Aorta (tissue), 5 donors: ENCODE measurements at places on chromosomes 6 and 20. TPM values are rescaled to one million over a fixed set of nuclear protein-coding genes. Genes with fewer than 3 reads are reported as not detected.

The LINC00237 gene
- polyA plus RNA-seq: not detected

DNA sequence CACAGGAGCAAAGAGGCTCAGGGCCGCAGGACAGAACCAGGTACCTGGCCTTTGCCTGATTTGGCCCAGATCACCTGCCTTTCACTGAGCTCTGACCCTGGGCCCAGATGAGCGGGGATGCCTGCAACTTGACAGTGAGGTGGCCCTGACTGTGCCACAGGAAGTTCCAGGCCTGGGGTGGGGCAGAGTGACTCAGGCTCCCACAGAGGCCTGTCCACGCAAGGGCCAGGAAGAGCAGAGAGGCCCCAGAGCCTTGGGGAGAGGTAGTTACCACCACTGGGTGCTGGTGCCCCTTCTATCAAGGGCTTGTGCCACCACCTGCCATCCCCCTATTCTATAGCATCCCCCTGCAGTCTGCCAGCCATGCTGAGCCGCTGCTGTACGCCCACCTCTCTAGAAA, 4.1 kb upstream of the NOL4L start:
- no peak for DNase-seq

DNA sequence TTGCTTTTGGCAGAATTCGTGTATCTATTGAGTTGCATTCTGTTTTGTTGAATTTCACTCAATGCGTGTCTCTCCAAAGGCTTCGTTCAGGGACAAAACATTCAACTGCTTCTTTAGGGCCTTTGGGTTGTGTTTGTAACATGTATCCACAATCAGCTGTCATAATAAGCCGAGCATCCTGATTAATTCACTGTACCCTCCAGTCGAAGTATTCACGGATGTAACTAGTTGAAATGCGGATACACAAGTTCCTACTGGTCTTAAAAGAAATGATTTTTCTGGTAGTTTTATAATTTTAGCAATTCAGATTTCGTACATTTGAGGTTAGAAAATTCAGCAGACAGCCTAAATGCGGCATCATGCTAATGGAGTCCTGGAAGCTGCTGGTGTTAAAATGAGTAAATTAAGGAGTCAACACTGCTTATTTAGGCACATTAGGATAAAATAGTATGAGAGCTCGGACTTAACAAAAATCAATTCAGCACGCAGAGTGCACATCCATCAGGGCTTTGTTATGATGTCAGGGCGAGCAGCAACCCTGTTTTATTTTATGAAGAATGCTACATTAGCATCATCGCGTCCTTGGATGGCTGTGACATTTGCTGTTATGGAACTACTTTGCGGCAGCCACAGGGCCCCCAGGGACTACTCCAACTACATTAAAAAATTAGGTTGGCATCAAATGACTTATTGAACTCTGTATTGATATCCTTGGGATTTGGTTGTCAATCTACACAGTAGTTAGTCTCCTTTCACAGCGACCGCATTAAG, 489.3 kb upstream of the FLRT3 start:
- DNase-seq: no peak

DNA sequence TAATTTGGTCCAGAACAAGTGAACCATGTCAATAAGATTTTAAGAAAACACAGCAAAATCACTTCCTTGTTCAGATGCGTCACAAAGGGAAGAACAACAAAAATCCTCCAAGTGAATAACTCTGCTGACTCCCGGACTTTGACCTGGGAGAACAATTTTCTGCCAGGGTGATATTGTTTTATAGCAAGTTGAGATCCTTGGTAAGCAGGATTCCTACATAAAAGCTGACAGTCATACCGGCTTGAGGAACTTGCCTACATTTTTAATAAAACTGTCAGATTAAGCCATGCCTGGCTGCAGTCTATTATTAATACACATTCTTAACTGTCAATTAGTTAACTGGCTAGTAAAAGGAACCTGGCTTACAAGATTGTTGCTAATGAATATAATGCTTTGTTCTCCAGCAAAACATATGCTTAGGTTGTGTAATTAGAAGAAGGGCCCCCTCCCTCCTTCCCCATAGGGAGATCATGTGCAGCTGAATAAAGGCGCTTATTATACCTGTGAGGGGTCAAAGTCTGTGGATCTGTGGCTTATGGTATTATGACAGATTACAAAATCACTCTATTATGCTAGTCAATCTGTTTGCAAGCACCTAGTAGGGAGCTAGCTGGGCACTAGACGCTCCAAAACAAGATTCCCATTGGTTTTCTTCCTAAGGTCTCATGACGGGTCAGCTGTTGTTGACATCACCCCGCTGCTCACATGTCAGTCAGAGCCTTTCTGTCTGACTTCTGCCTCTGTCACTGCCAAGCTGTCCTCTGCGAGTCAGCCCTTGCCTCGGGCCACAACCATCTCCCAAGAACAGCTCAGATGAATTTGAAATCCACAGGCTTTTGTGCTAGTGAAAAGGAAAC, 44.6 kb upstream of the SEC63 start:
- no peak for DNase-seq

GRCh38 chr6:19289457-19289856, 547.7 kb upstream of the ID4 start:
- DNase-seq: no peak

DNA sequence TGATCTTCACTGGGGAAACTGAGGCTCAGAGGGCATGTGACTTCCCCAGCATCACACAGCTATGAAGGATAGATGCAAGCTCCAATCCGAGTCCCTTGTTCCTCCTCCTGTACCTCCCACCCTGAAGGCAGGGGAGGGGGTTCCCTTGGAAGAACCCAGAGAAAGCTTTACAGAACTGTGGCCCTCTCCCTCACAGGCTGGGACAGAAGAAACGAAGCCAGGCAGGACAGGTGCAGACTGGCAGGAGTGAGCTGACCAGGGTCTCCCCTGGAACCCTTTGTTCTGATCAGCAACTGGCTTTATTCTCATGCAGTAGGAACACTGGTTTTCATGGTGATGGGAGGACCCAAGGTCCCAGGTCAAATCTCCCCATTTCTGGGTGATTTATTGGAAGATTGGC, 90.2 kb downstream of the TMEM242 start:
- DNase-seq: no peak

The ZBP1 gene
- 0.50 TPM for polyA plus RNA-seq

GRCh38 chr6:47740714-47741113, 41.1 kb upstream of the OPN5 start:
- no peak for DNase-seq

DNA sequence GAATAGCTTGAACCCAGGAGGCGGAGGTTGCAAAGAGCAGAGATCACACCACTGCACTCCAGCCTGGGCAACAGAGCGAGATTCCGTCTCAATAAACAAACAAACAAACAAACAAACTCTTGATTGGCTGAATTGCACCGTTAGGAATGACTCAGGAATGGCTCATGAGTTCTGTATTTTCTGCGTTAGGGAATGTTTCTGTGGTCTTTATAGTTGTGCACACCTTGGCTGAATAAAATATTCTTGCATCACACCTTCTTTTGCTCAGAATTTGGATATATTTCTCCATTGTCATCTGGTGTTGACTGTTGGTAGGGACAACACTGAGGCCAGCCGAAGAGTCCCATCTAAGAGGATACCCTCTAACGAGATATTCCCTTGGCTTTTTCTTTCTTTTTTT, 19.6 kb upstream of the PI16 start:
- no peak for DNase-seq

DNA sequence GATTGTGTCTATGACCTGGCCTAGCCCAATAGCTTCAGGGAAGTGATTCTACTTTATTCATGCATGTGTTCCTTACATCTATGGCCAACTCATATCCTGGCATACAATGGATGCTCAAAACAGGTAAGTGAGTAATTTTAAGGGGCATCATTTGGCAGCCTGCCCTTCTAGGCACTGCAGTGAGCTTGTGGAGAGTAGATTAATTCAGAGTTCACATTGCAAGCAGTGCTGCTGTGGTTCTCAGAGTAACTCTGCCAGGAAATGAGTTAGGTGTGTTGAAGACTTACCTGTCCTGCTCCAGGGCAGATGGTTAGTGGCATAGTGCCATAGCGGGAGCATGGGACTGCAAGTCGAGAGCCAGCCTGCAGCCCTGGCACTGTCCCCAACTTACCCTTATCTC, 158.0 kb downstream of the SCP2D1 start:
- no peak for DNase-seq

- no peak for DNase-seq
Measured at GRCh38 chr20:53032478-53032932, 60.3 kb downstream of the TSHZ2 start.
